ENCODE measurements at places on chromosomes 16 and 17. TPM values are rescaled to one million over a fixed set of nuclear protein-coding genes. Genes with fewer than 3 reads are reported as not detected.

DNA sequence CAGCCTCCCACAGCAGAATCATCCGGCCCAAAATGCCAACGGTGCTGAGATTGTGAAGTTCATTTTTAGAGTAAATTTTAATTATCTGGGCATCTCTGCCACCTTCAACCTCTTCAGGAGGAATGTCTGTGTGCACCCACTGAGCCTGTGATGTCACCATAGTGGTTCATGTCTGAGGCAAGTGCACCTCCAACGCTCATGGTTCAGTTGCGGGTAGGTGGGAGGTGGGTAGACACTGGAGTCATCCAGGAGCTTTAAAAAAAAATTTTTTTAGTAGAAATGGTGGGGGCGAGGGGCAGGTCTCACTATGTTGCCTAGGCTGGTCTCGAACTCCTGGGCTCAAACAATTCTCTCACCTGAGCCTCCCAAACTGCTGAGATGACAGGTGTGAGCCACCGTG is 1.9 kb downstream of the FLYWCH1 start:
- DNase-seq: no peak

Gene CHD9
- 58.6 TPM for polyA plus RNA-seq

Gene EPN3
- polyA plus RNA-seq: 9.8 TPM

Gene MARCHF10
- polyA plus RNA-seq: 0.97 TPM

- DNase-seq: no peak
Measured at GRCh38 chr17:11921296-11921695, 76.0 kb downstream of the ZNF18 start.

DNA sequence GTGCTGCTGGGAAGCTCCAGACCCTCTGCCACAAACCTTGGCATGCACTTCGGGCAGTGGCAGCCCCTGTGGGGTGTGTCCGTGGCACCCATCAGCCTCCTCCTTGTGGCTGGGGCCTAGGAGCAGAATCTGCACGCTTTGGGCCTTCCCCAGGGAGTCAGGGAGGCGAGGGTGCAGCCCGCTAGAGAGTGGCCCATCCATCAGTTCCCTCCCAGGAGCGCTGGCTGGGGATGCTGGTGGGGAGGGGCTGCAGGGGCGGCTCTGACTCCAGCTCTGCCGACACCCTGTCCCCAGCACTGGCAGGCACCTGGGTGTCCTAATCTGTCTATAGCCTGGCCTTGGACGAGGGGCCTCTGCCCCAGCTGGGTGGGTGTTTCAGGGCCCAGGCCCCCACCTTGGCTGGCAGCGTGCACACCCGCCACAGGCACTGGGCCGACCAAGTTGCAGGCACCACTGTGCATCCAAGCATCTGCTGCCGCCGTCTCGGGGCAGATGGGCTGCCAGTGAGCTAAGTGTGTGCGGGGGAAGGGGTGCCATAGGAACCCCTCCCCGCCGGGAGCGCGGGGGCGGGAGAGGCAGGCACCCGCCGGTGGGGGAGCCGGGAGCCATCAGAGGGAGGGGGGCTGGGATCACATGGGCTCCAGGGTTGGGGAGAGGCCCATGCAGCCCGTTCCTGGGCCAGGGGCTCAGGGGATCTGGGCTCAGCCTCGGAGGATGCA is 30.2 kb downstream of the ENDOV start:
- DNase-seq: no peak

GRCh38 chr17:77686903-77687302 is 271.6 kb upstream of the TNRC6C start:
- no peak for DNase-seq

DNA sequence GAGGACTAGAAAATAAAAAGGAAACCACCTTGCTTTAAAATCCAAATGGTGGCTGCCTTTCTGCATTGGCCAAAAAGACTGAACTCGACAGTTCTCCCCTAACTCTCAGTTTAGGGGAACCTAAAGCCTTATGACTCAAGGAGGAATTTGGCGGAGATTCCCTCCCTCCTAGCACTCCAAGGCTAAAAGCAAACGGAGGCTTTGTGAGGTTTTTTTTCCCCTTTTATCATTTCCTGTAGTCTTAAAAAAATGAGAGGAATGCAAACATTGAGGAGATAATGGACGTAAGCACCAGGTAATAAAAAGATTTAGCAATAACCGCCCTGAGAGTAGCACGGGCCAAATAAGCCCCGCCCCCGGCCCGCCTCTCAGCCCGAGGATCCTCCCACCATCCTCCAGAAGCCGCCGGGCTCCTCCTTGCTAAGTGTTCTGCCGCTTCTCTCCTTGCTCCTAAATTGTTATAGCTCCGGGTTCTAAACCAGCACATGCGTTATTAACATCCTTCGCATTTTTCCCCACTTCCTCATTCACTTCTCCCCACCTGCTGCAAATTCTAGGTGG is 5.8 kb upstream of the KIFC3 start:
- DNase-seq: no peak

DNA sequence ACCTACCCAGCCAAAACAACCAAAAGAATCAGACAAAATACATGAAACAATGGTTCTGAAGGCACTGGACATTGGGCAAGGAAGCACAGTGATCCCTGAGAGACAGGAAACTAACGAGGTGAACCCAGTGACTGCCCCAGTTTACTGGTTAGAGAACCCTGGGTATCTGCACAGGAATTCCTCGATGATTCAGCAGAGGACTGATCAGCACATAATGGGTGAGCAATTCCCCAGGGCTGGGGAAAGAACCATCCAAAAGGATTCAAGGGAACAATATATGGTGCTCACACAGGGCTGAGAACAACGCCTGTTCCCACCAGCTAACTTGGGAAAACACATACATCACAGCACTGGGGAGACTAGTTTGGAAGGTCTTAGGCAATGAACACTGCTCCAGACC is 167.2 kb downstream of the PARN start:
- DNase-seq: no peak

DNA sequence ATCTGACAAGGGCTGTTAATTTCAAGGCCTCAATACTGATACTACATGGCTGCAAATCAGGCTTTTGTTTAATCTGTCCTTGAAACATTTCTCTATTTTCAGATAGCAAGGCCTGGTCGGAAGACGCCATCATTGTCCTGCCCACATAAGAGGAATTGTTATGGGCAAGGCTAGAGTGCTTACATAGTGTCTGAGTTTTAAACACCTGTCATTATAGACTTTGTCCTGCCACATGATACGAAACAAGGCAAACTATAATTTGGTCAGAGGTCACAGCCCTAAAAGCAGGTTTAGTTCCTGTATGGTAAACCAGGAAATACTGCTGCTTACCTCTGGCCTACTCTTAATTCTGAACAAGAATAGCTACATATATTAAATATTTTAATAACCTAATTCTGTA is 104.4 kb downstream of the SSH2 start:
- DNase-seq: no peak

- no peak for DNase-seq
Measured at GRCh38 chr16:85284141-85284817, 172.0 kb upstream of the CIBAR2 start.

GRCh38 chr16:5071341-5071680 is 332 bp upstream of the ALG1 start:
- DNase-seq: no peak

- no peak for DNase-seq
Measured at GRCh38 chr16:67226295-67226803, 581 bp upstream of the TMEM208 start.
